Stimulated activated naive B cell treated with anti-CD40 and anti-IgM and Interleukin-4, amounts not matched to agents 10 μg/mL and 1 μg/mL and 100 μg/mL, for 72 hours (primary cell): ENCODE measurements at places on chromosomes 16 and 17.

- DNase-seq, result no peak
Measured at GRCh38 chr17:47423406-47424295, 99.9 kb downstream of the EFCAB13 start.

- no peak for DNase-seq
Measured at GRCh38 chr17:61200339-61200715, 199.3 kb upstream of the TBX2 start.

GRCh38 chr17:73340093-73340596 lies 28.3 kb upstream of the CDC42EP4 start:
- no peak for DNase-seq

DNA sequence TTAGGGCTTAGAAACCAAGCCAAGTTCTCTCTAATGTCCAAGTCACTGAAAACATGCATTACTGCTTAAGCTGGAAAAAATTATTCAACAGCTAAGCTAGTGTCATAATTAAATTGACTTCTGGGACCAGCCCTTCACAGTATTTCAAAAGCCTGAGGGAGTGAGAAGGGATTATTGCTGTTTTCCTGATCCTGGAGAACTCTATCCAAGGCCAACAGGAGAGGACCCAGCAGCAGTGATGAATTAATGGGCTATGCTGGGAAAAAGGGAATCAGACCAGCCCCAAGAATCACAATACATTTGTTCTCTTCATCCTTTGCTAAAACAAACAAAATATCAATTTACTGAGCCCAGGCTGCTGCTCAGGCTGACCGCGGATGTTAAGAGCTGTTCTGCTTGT lies 34.5 kb upstream of the CLEC3A start:
- no peak for DNase-seq

GRCh38 chr16:50509521-50510341 lies 38.5 kb upstream of the NKD1 start:
- DNase-seq, result no peak

- no peak for DNase-seq
Measured at GRCh38 chr16:3825103-3825502, 55.4 kb downstream of the CREBBP start.

- DNase-seq, result no peak
Measured at GRCh38 chr17:52899235-52899634, 740.7 kb upstream of the CA10 start.

DNA sequence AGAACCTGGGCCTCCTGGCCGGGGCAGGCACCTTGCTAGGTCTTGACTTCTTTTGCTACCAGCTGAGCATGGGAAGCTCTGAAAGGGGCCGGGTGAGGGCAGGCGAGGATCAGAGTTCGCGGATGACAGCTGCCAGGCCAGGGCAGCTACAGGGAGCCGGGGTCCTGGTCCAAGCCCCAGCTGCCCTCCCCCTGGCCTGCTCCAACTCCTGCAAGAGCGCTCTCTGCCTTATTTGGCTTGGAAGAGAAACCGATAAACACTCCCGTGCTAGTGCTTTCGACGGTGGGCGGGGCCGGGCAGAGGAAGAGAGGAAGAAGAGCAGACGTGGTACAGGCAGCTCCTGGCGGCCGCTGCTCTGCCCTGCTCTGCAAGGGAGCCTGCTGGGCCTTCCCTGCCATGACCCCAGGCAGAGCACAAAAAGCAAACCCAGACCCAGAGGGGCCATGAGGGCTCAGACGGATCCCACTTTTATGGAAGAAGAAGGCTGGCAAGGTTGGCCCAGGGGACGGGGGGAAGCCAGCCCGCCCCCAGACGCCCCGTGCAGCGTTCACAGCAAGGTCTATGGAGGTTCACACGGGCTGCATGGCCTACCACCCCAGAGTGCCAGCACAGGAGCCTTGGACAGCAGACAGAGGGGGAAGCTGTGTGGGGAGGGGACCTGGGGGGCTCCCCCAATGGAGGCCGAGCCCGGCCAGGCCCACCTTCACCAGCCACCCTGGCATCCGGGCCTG lies 25.6 kb downstream of the PIEZO1 start:
- DNase-seq, result no peak

DNA sequence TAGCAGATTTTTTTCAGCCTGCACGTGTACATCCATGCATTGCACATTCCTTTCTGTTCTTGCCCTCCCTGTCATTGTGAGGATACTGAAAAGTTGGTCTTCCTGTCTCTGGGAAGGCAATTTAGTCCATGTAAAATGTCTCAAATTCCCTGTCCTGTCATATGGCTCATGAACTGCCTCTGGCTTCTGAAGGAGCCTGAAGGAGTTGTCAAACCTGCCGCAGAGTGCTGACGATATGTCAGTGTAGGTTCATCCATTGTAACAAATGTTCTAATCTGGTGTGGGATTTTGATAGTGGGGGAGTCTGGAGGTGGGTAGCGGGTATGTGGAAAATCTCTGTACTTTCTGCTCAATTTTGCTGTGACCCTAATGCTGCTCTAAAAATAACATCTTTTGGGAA lies 59.6 kb downstream of the YPEL2 start:
- no peak for DNase-seq

- peak; percentile 44 for DNase-seq
Measured at GRCh38 chr16:9090101-9090959, 1.1 kb upstream of the HAPSTR1 start.

GRCh38 chr17:70251706-70252105 lies 82.4 kb downstream of the KCNJ2 start:
- DNase-seq, result no peak

- peak; percentile 21 for DNase-seq
Measured at GRCh38 chr16:71537643-71538042, 11.4 kb downstream of the CHST4 start.

DNA sequence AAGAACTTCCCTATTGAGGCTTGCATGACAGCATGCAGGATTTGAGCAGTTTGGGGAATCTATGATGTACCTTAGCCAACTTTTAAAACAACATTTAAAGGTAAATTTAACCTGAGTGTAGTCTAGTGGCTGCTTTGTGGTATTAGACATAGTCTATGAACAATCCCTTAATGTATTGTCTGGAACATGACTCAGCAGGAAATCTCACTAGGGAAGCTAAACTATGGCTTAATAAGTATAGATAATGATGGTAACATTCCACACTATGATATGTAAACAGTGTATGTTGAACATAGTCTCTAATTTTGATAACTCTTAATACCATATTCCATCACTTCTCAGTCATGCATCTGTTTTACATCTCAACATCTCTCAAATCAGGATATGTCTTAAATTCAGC lies 52.1 kb upstream of the SLC12A3 start:
- DNase-seq, result no peak

GRCh38 chr16:57519796-57520360 lies 16.5 kb downstream of the CCDC102A start:
- peak; percentile 68 for DNase-seq

DNA sequence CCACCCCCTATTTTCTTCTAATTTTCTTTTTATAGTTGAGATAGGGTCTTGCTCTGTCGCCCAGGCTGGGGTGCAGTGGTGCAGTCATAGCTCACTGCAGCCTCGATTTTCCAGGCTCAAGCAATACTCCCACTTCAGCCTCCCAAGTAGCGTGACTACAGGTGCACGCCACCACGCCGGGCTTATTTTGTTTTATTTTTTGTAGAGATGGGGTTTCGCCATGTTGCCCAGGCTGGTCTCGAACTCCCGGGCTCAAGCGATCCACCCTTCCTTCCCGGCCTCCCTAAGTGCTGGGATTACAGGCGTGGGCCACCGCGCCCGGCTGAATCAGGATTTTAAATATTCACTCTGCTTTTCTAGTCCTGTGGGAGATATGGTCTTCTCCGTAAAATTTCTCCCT lies 941 bp upstream of the GDPD1 start:
- no peak for DNase-seq

GRCh38 chr17:29177871-29178749 lies 2.1 kb downstream of the MYO18A start:
- DNase-seq, result no peak

DNA sequence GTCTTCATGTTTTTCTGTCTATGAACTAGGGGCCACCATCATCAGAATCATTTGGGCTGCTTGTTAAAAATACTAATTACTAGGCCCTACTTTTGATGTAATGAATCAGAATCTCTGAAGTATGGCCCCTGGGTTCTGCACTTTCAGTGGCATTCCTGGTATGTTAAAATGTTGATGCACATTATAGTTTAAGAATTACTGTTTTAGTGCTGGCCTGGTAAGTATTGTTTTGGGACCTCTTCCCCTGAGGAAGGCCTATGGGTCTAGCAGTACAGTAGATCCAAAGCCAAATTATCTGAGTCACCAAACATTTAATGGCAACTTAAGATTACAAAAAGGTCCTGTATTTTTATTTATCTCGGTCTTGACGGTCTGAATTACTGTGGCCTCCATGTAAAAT lies 58.8 kb downstream of the AP2B1 start:
- no peak for DNase-seq

DNA sequence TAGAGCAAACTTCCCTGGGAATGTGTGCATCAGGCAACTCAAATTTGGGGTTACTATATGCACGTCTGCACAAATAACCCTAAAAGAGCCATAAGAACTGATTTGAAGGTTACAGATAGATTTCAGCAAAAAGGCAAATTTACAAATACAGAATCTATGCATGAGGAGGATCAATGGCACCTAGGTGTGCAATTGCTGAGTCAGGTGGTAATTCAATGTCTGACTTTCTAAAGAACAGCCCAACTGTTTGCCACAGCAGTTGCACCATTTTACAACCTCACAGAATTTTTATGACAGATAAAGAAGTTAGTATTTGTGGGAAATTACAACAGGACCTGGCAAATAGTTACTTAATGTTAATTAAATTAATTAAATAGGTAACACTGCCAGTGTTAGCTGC lies 405.5 kb downstream of the TMEM114 start:
- DNase-seq, result no peak

DNA sequence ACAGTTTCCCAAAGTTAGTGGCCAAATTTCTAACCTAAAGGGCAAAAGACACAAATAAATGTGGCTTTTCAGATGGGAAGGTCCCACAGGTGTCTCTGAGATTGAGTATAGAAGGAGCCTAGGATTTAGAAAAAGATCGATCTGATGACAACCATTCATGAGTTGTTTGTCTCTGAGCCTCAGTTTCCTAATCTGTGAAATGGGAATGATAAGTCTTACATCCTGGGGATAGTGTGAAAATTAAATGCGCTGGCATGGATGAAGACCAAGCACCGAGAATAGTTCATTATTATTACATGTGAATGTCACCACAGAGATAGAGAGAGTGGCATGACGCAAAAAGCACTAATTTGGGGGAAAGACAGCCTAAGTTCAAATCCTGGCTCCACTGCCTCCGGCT lies 7.2 kb downstream of the CDH5 start:
- DNase-seq, result no peak

GRCh38 chr16:60655514-60656153 lies 1380.6 kb downstream of the CDH8 start:
- no peak for DNase-seq

- no peak for DNase-seq
Measured at GRCh38 chr16:85246473-85246872, 134.2 kb upstream of the CIBAR2 start.

DNA sequence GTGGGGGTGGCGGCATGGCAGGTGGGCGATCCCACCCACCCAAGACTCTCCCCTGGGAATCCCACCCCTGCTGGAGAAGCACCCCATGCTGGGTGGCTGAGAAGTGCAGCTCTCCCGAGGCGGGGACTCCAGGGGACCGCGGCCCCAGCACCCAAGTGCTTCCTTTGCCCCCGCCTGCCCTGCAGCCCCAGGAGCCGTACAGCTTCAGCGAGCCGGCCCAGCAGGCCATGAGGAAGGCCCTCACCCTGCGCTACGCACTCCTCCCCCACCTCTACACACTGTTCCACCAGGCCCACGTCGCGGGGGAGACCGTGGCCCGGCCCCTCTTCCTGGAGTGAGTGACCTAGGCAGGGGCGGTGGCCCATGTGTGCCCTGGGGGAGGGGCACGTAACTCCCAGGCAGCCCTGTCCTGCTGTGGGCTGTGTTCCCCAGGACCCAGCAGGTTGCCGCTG lies 11.7 kb downstream of the GAA start:
- DNase-seq, result no peak

DNA sequence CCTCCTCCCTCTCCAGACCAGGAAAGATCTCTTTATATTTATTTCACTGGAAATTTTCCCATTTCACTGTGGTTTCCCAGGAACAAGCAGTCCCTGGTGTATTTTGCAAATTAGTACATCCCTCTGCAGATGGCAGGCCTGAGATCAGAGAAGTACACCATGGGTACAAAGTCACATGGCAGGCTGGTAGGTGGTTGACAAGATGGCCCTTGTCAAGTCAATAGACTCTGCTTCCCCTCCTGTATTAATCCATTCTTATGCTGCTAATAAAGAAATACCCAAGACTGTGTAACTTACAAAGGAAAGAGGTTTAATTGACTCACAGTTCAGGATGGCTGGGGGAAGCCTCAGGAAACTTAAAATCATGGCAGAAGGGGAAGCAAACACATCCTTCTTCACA lies 51.6 kb upstream of the KSR1 start:
- DNase-seq, result no peak

- no peak for DNase-seq
Measured at GRCh38 chr17:46773676-46774075, 44.8 kb downstream of the WNT3 start.
